ENCODE measurements at places on chromosomes 3 and 15.

GRCh38 chr3:113783463-113783862 lies 36.6 kb downstream of the ATP6V1A start:
- no peak for DNase-seq

DNA sequence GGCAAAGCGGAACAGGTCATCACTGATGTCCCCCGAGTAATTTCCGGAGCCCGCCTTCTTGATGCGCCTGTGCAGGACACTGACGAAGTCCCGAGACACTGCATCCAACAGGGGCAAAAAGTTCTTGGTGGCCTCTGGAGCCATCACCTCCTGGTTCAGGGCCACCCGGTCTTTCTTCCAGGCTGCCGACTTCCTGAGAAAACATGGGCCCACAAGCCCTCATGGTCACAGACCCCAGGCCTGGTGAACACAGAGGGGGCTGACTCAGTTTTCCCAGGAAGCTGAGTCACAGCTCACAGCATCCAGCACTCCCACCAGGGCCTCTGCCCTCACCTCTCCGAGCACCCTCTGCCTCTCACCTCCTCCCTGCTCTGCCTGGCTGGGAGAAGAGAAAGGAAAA lies 22.4 kb downstream of the CYP11A1 start:
- no peak for DNase-seq

DNA sequence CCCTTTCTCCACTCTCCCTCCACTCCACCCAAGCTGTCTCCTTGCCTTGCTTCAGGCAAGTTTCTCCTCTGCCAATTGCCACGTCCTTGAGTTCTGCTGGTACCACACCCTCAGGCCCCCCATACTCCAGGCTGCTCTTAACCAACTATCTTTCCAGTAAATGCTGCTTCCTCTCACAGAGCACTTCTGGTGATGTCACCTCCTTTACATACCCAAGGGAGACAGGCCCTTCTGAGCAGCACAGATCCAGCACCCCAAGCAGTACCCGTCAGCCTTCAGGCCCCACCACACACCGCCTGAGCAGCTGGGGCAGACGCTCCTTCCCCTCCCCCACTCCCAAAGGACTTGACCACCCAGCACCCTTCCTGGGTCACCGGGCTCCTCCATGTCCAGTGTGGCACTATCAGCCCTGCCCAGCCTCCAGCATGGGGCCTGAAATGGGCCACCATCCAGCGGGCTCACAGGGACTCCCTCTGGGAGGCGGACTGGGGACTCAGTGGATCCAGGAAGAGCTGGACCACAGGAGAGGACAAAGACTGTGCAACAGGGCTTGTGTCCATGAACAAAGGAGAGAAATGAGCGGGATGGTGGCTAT lies 50.2 kb downstream of the KLF15 start:
- no peak for DNase-seq

GRCh38 chr3:50010959-50011358 lies 71.0 kb downstream of the RBM6 start:
- DNase-seq, result no peak

DNA sequence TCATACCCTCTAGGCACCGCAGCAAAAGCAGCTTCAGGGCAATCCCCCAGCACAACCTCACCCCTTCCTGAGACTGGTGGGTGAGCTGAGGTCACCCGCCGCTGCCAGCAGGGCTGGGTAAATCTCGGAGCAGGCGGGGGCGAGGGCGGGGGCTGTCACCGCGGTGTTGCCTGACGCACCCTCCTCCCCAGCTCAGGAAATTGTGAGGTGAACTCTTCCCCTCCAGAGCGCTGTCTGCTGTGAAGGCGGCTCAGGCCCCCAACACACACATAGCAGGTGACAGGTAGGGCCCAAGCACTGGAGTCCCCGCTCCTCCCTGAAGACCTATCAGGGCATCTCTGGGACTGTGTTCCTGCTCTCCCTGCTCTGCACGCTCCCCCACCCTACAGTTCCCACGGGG lies 30.2 kb upstream of the FURIN start:
- no peak for DNase-seq

GRCh38 chr3:5086708-5087107 lies 35.4 kb upstream of the ARL8B start:
- no peak for DNase-seq

DNA sequence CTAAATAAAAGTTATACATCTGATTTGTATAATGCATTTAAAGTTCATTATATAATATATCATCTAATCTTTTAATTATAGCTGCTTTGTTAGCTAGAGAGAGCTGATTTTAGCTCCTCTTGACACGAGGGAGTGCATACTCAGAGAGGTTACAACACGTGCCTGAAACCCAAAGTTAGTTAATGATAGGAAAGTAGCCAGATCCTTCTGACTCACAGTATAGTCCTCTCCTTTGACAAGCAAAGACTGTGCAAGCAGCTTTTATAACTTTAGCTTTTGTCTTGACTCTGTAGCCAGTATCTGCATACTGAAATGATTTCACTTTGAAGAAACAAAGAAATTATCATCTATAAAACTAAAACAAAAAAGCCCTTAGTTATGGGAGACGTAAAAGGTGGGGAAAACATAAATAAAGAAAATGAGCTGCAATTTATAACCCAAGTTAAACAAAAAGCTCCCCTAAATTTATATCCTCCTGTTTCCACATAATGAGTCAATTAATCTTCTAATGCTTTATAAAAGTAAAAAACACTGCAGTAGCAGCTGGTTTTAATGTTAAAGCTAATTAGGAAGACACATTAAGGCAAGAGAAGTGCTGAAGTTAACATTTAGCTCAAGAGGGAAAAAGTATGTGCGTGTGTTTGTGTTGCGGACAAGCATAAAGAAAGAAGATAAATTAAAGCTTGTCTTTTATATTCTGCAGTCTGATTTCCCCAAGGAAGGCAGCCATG lies 13.1 kb downstream of the GABRR3 start:
- no peak for DNase-seq

- DNase-seq, result no peak
These were observed 47.0 kb downstream of the EXD1 start for GRCh38 chr15:41183581-41183980.

DNA sequence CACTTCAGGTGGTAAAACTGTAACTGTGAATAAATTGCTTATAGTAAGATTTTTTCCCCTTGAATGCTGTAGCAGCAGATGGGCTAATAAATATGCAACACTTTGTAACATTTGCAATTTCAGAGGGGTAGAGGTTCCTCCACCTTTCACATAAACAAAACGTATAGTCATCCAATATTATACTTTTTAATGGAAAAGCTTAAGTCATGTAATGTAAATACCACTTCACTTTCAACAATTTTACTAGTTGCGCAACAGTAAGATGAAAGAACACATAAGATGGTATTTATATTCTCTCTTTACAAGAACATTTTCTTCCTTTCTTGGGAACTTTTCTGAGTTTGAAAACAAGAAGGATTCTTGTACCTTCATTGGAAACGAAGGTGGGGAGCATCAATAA lies 56.6 kb upstream of the FAM3D start:
- DNase-seq, result no peak

DNA sequence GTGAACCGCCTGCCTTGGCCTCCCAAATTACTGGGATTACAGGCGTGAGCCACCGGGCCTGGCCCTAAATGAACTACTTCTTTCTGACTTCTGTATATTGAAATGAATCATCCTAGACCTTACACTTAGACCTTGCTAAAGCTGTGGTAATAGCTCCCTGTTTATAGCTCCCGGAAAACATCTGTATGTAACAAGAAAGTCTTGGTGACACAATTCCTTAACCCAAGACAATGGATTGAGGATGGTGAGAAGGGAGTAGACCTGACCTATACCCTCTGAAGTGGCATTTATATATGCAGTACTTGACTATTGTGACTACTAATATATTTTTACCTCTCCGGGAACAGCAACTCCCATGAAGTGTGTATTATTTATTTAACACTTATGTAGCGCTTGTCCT lies 48.0 kb upstream of the TBL1XR1 start:
- no peak for DNase-seq

DNA sequence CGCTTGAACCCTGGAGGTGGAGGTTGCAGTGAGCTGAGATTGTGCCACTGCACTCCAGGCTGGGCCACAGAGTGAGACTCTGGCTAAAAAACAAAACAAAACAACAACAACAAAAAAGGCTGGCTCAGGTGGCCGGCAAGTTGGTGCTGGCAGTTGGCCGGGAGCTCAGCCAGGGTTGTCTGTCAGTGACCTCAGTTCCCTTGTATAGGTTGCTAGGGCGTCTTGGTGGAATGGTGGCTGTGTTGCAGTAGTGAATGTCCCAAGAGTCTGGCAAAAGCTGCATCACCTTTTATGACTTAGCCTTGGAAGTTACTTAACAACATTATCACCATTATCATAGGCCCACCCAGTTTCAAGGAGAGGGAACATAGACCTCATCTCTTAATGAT lies 40.6 kb downstream of the ASB7 start:
- DNase-seq, result no peak

DNA sequence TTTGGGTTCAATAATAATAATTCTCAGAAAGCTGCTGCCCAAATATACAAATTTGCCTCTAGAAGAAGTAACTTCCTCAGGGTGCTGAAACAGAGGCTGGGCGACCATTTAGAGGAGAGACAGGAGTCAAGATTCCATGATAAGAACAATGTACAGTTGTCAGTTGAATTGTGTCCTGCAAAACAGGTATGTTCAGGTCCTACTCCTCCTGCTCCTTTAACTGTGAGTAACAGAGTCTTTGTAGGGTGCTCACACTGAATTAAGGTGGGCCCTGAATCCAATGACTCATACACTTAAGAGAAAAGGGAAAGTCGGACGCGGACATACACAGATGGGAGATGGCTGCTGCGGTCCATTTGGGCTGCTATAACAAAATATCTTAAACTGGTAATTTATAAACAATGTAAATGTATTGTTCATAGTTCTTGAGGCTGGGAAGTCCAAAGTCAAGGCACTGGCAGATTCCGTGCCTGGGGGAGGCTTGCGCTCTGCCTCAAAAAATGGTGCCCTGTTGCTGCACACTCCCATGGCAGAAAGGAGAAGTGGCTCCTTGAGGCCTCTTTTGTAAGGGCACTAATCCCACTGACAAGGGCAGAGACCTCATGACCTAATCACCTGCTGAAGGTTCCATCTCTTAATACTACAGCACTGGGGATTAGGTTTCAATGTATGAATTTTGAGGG lies 55.1 kb downstream of the MB21D2 start:
- no peak for DNase-seq

- DNase-seq, result no peak
These were observed 7.7 kb downstream of the CMTM8 start for GRCh38 chr3:32246079-32246675.

DNA sequence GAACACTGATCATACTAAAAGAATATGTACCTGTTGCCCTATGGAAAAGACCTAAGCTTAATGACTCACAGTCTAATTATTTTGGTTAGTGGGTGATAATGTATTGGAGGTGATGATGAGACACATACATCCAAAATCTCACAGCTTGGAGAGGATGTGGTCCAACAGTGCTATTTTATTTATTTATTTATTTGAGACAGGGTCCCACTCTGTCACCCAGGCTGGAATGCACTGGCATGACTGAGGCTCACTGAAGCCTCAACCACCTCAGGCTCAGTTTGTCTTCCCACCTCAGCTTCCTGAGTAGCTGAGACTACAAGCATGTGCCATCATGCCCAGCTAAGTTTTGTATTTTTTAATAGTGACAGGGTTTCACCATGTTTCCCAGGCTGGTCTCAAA lies 35.0 kb downstream of the LPP start:
- no peak for DNase-seq

- no peak for DNase-seq
These were observed 45.3 kb downstream of the SEMA3G start for GRCh38 chr3:52399593-52399992.

GRCh38 chr3:14609941-14610340 lies 41.6 kb upstream of the CCDC174 start:
- no peak for DNase-seq

GRCh38 chr3:189702066-189702646 lies 71.0 kb downstream of the TP63 start:
- DNase-seq, result no peak

GRCh38 chr3:188594139-188594538 lies 440.2 kb downstream of the LPP start:
- no peak for DNase-seq

GRCh38 chr15:44084770-44085169 lies 110.3 kb downstream of the FRMD5 start:
- no peak for DNase-seq

GRCh38 chr15:77531191-77532000 lies 101.3 kb downstream of the LINGO1 start:
- peak; percentile 2 for DNase-seq

GRCh38 chr3:66265649-66266048 lies 44.8 kb downstream of the SLC25A26 start:
- no peak for DNase-seq

DNA sequence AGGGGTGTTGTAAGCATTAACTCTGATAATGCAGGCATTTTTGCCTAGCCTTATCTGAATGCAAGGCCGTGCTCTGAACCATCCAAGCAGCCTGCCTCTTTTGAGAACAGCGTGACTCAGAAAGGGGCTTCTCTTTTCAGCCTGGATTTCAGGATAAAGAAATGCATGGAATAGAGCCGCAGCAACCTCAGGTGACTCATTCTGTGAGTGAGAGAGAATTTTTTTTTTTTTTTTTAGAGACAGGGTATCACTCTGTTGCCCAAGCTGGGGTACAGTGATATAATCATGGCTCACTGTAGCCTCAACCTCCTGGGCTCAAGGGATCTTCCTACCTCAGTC lies 20.6 kb upstream of the PDE8A start:
- no peak for DNase-seq

DNA sequence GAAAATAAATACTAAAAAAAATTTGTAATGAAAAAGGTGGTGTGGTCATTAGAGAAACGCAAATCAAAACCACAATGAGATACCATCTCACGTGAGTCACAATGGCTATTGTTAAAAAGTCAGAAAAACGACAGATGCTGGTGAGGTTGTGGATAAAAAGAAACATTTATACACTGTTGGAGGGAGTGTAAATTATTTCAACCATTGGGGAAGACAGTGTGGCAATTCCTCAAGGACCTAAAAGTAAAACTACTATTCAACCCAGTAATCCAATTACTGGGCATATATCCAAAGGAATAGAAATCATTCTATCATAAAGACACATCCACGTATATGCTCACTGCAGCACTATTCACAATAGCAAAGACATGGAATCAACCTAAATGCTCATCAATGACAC lies 120.3 kb downstream of the MYO9A start:
- DNase-seq, result no peak

- no peak for DNase-seq
These were observed 47.8 kb downstream of the BOC start for GRCh38 chr3:113259196-113259595.

DNA sequence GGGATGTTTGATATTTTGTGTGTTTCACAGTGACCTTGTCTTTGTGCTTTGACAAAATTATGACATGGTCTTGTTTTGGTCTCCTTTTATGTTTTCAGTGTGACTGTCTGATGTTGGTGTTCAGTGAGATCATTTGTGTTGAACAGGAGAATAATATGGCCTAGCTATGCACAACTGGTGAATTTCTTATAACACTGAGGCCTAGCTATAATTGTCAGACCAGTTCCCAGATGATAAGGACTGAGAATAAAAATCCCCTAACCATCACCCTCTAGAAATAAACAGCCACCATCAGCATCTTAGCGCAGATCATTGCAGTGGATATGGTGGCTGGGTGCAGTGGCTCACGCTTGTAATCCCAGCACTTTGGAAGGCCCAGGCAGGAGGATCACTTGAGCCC lies 66.8 kb upstream of the LIMD1 start:
- DNase-seq, result no peak

- no peak for DNase-seq
These were observed 15.5 kb upstream of the ZNF609 start for GRCh38 chr15:64444836-64445235.

Data from right kidney (tissue), 9 donors.